GM13976 (cell line): ENCODE measurements at places on chromosomes 2 and 18.

DNA sequence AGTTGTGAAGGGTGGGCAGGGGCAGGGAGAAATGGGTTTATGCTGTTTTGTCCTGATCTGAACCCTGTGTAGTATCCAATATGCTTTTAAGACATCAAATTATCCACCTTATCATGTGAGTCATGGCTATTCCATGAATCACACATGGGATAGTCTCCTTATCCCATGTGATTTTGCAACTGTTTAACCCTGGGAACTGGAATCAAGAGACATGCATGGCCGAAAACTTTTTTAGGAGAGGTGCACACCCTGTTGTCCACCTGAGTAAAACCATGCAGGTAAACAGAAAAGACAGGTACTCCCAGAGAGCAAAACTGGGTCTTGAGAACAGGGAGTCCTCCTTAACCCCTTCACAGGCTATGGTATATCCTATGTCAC, 490.6 kb upstream of the HS6ST1 start:
- no peak for DNase-seq

DNA sequence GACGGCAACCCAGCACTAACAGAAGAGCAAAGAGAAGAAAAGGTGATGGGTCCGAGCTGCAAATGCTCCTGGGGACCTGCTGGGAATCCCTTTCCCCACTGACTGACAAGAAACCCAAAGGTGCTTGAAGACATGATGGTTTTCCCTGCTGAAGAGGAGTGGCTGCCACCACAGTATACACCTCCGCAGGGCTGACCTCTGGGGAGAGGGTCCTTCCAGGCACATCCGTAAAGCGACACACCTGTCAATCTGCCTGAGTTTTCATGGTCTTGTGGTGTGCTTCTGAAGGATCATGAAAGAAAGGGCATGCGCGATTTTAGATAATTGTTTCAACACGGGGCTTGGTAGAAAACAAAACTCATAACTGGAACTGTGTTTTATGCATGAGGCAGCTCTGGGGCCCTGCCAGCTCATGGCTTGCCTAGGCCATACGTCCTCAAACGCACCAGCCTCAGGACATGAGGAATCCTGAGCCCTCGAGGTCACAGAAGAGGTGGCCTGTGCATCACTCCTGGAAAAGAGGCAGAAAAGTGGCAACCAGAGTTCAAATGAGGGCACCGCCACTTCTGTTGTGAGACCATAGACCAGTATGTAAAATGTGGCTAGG, 51.8 kb downstream of the SERTAD2 start:
- DNase-seq = no peak

- DNase-seq = no peak
Observed at GRCh38 chr2:231457101-231457500, 7.2 kb downstream of the NCL start.

- no peak for DNase-seq
Observed at GRCh38 chr2:201520201-201520600, 68.7 kb downstream of the STRADB start.

- no peak for DNase-seq
Observed at GRCh38 chr2:54906716-54907115, 143.5 kb downstream of the RTN4 start.

DNA sequence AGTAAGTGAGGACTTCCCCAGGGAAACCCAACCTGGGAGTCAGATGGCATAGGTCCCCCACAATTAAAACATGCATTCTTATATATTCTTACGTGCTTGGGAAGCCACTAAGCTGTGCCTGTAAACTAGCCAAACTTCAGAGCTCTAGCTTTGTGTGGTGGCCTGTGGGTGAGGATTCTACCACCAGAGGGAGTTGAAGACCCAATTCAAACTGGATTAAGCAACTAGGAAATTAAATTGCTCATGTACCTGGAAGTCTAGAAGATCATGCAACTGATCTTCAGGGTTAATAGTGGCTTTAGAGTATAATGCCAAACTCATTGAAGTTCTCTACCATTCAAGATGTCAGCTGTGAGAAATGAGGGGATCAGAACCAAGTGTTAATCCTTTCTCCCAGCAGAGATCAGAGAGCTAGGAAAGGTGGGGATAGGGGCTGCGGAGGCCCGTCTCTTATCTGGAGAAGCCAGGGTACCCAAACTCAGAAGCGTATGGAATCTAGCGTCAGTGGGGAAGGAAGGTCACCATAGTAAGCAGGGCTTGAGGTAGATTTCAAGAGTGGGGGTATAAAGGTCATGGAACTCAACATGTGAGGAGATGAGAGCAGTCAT, 53.2 kb upstream of the CCDC85A start:
- no peak for DNase-seq
